ENCODE measurements at places on chromosomes 2 and 18. TPM values are rescaled to one million over a fixed set of nuclear protein-coding genes. Genes with fewer than 3 reads are reported as not detected.

DNA sequence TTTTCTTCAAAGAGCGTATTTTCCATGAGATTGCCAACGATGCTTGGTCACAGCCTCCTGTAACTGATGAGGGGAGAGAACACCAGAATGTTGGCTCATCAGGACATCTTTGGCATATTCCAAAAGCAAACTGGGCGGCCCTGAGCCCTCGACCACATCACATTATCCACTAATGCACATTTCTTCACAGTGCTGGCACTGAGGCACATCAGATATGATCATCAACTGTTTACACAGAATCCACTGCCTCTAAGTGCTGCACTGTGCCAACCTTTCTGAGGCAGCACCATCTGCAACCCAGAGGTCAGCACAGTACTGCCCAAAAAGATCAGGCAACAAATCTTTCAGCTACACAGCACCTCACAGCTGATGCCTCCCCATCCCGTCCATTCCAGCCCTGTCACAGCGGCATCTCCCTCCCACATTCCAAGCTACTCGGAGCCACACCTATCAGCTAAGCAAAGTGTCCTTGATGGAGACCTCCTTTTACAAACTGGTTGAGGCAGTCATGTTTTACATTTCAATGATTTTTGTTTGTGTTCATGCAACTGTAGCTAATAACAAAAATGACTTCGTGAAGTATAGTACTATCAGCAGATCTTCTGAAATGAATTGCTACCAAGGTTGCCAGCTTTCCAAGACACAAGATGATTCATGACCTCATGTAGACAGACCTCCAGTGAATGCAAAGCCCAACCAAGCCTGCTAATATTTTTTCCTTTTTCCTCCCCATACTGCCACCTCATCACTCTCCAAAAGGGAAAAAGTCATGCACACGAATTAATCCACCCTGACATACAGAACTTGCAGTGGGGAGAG, 32.3 kb downstream of the MYO5B start:
- DNase-seq: no peak

The CCDC74B gene
- total RNA-seq: not detected

The CXCR4 gene
- 4.9 TPM for total RNA-seq

DNA sequence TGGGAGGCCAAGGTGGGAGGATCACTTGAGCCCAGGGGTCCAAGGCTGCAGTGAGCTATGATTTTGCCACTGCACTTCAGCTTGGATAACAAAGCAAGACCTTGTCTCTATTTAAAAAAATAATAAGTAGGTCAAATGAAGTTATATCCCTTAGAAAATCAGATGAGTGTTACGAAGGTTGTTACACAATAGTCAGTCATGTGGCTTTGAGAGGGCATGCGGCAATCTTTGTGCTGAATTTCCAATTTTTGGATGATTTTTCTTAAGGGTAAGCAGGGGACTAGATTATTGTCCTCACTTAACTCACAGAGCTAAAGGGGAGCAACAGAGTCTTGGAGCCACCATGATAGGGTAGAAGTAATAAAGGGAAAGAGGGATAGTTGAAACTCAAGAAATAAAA, 71.8 kb downstream of the B3GNT2 start:
- no peak for DNase-seq

DNA sequence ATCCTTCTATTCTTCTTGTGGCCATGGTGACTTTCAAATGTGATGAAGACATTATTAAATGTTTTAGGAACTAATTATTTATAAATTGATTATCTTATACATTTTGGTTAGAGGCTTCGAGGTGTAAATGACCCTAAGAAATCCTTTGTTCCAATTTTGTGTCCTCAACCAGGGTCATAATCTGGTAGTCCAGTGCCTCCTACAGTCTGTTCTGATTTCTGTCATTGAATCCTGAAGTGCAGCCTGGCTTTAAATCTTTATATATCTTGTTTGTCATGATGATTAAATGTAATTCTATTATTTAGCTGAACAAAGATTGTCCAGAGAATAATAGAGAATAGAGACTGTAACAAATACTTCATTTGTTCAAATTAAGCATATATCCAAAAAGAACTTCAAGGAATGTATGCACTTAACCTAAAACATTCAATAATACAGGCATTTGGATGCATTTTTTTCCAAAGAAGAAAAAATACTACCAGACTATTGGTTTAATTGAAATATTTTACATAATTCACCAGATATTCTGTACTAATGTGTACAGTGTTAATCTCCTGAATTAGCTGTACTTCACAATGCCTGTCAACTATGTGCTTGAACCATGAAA, 89.8 kb downstream of the PRPF40A start:
- no peak for DNase-seq

GRCh38 chr2:215878476-215879063, 134.8 kb downstream of the MREG start:
- DNase-seq: no peak

GRCh38 chr2:18506883-18507509, 53.5 kb downstream of the RDH14 start:
- no peak for DNase-seq

GRCh38 chr18:50700245-50701165, 119.3 kb downstream of the MRO start:
- DNase-seq: no peak

GRCh38 chr2:28958689-28959088, 22.4 kb upstream of the TOGARAM2 start:
- DNase-seq: no peak

DNA sequence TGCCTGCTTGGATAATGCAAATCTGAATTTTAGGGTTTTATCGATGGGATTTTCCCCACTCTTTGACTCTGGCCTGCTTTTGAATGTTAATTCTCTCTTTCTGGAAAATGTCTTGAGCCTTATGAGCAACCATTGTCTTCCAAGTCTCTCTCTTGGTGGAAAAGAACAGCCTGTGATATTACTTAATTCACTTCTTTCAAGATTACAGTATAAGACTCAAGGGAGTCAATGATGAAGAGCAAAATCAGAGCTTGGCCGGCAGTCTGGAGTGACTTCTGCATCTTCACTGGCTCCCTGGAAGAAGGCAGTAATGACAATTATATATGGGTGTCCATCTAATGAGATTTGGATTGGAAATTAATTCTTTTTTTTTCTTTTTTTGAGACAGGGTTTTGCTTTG, 122.9 kb upstream of the ZEB2 start:
- DNase-seq: no peak

DNA sequence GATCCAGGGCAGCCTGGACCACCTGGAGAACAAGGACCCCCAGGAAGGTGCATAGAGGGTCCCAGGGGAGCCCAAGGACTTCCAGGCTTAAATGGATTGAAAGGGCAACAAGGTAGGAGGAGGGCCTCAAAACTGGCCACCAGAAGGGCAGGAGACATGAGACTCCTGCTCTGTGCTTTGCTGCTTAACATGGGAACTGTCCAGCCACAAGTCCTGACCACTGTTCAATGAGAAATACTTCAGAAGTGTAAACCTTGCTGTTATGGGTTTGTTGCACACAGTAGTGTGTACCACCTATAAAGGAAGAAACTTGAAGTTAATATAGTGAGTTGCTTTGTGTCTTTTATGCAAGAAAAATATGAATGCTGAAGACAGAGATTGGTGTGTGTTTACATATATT, 44.2 kb upstream of the MFF start:
- DNase-seq: no peak

The GLI2 gene
- total RNA-seq: 0.94 TPM

GRCh38 chr2:108947271-108947907, 41.6 kb downstream of the EDAR start:
- DNase-seq: no peak

DNA sequence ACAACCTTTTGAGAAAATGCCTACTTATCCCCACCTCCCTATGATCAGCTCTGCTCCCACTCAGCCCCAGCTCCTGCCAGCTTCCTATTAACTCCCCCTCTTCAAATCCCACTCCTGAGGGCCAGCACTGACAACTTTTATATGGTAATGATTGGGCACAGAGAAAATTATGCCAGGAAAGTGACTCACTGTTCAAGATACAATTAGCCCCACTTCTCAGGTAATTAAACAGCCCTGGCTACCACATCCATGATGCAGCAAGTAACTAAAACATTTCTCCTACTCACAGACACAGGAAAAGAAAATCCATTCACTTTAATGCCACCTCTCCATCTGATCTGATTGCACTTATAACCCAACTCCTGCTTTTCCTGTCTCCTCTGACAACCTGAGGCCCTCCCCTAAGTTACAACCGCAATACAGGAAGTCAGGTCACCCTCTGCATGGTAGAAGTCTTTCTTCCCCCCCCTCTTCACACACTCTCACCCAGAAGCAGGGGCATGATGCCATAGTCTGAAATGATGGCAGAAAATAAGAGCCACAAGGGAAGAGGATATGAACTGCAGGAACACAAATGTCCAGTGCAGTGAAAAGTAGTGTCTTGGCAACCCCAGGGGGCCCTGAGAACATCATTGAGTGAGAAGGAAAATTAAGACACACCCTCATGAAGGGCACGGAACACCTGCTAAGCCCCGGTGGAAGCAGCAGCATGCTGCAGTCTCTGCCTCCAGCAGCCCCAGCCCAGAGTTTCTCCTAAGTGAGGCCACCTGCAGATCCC, 54.4 kb downstream of the STK39 start:
- peak; percentile 27 for DNase-seq

The RAX gene
- not detected for total RNA-seq

GRCh38 chr18:1062588-1062987, 157.9 kb downstream of the ADCYAP1 start:
- no peak for DNase-seq

DNA sequence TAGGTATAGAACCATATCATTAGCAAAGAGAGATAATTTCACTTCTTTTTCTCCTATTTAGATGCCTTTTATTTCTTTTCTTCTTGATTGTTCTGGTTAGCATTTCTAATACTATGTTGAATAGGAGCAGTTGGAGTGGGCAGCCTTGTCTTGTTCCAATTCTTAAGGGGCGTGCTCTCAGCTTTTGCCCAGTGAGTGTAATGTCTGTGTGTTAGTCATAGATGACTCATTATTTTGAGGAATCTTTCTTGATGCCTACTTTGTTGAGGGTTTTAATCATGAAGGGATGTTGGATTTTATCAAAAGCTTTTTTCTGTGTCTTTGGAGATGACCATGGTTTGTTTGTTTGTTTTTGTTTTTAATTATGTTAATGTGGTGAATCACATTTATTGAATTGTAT, 1453.1 kb upstream of the SLC39A10 start:
- DNase-seq: no peak

DNA sequence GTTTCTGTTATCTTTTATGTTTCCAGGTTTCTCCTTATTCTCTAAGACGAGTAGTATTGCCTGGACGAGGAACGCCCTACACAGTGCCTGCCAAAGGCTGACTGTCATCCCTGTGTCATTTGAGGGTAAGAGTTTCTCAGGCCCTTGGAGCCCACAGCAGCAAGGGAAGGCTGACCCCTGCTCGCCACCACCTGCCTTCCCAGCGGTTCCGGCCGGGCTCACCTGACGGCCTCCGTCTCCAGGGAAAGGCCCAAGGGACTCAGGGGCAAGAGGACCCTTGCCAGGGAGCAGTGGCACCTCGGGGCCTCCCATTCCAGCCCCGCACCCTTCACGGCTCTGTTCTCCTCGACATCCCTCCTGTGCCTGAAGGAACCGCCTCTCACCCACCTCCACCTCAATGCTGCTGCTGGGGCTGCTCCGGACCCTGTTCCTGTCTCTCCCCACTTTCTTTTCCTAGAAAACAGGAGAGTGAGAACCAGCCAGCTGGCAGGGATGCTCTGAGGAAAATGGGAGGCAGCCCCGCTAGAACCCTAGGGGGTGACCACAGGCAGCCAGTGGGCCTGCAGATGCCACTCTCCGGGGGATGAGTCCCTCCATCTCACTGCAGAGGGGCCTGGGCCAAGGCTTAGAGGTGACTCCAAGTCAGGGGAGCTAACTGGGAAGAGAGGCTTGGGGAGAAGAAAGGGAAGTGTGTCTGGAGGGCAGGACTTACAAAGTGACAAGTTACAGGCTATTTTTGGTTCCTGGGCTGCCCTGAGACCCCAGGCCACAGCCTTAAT, 1.9 kb downstream of the LIMS2 start:
- peak; percentile 41 for DNase-seq

- DNase-seq: no peak
Observed at GRCh38 chr2:43326101-43326825, 99.9 kb upstream of the ZFP36L2 start.

GRCh38 chr2:109231996-109232705, 103.1 kb downstream of the SH3RF3 start:
- DNase-seq: no peak

The ARPC2 gene
- total RNA-seq: 232 TPM

DNA sequence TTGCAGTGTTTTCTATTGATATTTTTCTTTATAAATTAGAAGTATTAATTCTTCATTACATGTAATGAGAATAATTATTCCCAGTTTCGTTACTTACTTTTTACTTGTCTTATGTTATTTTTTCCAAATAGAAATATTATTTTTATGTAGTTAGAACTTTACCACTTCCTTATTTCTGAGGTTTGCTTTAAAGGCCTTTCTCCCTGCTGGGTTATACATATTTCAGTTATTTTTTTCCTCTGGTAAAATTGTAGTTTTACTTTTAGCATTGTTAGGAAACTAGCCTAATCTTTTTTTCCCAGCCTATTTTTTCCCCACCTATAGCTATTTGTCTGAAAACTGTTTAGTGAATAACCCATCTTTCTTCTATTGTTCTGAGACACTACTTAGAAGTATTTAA, 17.1 kb downstream of the RNF144A start:
- DNase-seq: no peak

GRCh38 chr2:127176371-127177311, 43.5 kb downstream of the CYP27C1 start:
- DNase-seq: no peak

The SLC66A2 gene
- total RNA-seq: 33.8 TPM
